Activated T-helper 1 cell treated with anti-CD3 and anti-CD28 coated beads, Interleukin-12 subunit alpha, Interleukin-12 subunit beta, Interleukin-2, Interleukin-4 antibody, amounts not matched to agents 30 ng/mL and 10 ng/mL and 1 ng/mL, durations not matched to agents 14 hours and 24 hours and 36 hours (primary cell): ENCODE measurements at places on chromosomes 5 and 9. TPM values are rescaled to one million over a fixed set of nuclear protein-coding genes. Genes with fewer than 3 reads are reported as not detected.

The ZNF462 gene
- total RNA-seq, result 0.16 and 0.39 TPM in 2 replicates

DNA sequence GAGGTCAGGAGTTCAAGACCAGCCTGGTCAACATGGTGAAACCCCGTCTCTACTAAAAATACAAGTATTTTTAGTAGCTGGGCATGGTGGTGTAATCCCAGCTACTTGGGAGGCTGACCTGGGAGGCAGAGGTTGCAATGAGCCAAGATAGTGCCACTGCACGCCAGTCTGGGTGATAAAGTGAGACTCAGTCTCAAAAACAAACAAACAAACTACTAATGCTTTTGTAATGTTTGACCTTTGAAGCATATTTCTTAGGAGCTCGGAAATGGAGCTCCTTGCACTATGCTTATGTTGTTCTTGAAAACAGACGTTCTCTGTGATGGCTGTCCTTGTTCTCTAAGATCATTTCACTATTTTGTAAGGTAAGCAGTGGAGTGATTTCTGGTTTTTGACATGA lies 6.0 kb downstream of the F2RL2 start:
- H3K36me3 ChIP-seq, result peaks cover 16% of the 10 kb centered on the region
- no peak overlapping the region for H3K4me3 ChIP-seq
- no peak overlapping the region for H3K27ac ChIP-seq
- DNase-seq, result no peak
- H3K27me3 ChIP-seq, result no peaks in the 10 kb centered on the region

- H3K4me3 ChIP-seq, result no peak overlapping the region
- H3K27me3 ChIP-seq, result no peaks in the 10 kb centered on the region
- DNase-seq, result no peak
- H3K4me1 ChIP-seq, result peaks cover 24% of the 10 kb centered on the region
These were observed 27.3 kb downstream of the ANP32B start for GRCh38 chr9:98010445-98010844.

The SPINK4 gene
- not detected in 2 replicates for total RNA-seq

DNA sequence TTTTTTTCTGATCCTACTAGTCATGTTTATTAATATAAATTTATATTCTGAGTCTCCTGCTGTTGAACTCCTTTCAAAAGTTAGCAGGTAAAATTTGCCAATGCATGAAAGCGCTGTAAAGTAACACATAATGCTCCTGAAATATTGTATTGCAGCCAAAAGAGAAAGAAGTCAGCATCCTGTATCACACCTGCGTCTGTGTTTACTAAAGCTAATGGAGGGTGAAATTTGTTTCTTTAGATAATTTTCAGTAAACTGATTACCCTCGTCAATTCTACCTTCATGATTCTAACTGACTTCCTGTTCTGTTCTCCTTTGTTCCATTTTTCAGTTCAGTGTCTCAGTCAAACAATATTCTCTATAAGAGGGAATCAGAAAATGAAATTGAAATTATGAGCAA lies 415.4 kb downstream of the CDH9 start:
- no peak overlapping the region for H3K27ac ChIP-seq
- H3K4me3 ChIP-seq, result no peak overlapping the region
- H3K4me1 ChIP-seq, result no peaks in the 10 kb centered on the region
- H3K27me3 ChIP-seq, result no peaks in the 10 kb centered on the region

The FOXD4L5 gene
- total RNA-seq, result 0.08 and 0.27 TPM in 2 replicates

- no peaks in the 10 kb centered on the region for H3K4me1 ChIP-seq
- peaks cover 17% of the 10 kb centered on the region for H3K27me3 ChIP-seq
- H3K27ac ChIP-seq, result no peak overlapping the region
- no peaks in the 10 kb centered on the region for H3K36me3 ChIP-seq
- no peak for DNase-seq
These were observed 73.2 kb upstream of the RAPGEF1 start for GRCh38 chr9:131813116-131813515.

The LCN9 gene
- not detected in 2 replicates for total RNA-seq

GRCh38 chr5:34719029-34719428 lies 62.9 kb downstream of the RAI14 start:
- H3K36me3 ChIP-seq, result no peaks in the 10 kb centered on the region
- no peak overlapping the region for H3K4me3 ChIP-seq
- H3K27me3 ChIP-seq, result peaks cover 5% of the 10 kb centered on the region
- no peak overlapping the region for H3K27ac ChIP-seq

- no peak for DNase-seq
- H3K4me3 ChIP-seq, result no peak overlapping the region
- H3K27ac ChIP-seq, result no peak overlapping the region
- no peaks in the 10 kb centered on the region for H3K4me1 ChIP-seq
- H3K27me3 ChIP-seq, result peaks cover 6% of the 10 kb centered on the region
These were observed 423.0 kb downstream of the DIRAS2 start for GRCh38 chr9:90219548-90220118.

The PCDHGA10 gene
- 0.10 and 0.13 TPM in 2 replicates for total RNA-seq

The MEIKIN gene
- total RNA-seq, result not detected in 2 replicates

DNA sequence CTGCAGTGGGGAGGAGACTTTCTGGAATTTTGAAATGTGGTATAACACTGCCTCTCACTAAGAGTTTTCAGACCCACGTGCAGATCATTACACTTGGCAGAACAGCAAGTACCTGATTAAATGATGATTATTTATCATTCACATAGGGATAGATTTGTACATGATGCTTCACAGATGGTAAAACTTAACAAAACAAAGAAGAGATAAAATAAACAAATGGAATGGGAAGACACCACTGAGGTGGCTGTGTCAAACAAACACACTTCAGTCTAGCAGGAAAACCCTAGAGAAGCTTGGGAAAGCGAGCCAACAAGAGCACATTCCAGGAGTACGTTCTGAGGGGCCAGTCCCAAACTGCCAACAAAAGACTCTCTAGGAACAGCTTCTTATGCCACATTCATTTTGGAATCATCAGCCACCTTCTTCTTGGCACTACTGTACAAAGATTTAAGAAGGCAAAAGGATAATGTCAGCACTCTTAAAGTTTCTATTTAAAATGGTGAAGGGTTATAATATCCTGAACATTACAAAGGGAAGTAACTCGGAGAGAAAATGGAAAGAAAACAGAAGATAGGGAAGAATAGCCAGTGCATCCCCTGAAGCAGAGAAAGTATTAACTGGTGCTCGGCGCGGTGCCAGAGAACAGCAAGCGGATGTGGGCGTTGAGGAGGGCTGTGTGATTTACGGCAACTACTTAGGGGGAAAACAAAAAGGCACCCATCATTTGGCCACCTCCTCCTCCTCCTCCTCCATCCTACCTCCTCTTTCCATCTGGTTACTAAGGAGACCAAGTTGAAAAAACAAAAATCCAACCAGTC lies 1.6 kb downstream of the MED27 start:
- peaks cover 49% of the 10 kb centered on the region for H3K4me1 ChIP-seq
- peaks cover 8% of the 10 kb centered on the region for H3K27me3 ChIP-seq
- H3K27ac ChIP-seq, result peak overlapping the region; percentile 94
- H3K4me3 ChIP-seq, result peak overlapping the region; percentile 98

DNA sequence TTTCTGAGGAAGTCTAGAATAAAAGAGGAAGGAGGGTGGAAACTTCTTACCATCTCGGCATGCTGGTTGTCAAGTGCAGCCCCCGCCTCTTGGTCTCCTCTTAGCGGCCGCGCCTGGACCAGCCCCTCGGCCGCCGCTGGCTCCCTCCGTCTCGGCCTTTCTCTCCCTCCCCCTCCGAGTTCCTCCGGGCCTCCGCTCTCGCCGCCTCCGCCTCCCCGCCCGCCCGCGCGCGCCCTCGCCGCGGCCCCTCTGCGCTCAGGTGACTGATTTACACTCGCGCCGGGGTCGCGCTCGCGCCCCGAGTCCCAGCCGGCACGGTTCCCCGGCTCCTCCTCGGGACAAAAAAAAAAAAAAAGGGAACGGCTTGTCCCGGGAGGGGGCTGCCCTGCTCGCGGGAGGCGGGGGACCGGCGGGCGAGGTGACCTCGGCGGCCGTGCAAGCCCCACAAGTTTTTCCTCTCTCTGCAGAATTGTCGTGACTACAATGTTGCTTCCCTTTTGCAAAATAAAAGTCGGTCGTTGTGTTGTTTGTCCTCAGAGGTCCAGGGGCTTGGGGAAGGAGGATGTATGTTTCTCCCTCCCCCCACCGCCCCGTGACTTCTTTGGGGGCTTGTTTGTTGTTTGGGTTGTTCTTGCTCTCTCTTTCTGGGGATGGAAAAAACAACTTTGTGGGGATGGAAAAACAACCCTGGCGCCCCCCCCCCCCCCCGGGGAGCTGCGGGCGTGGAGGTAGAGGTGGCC lies at the start of gene BNC2:
Gene BNC2 (minus strand): TSS at position 75 of the 740 bp plus-strand sequence. CDS start 22 bp downstream, at position 53.
- no peaks in the 10 kb centered on the region for H3K4me1 ChIP-seq
- peaks cover 38% of the 10 kb centered on the region for H3K27me3 ChIP-seq
- peak within 1 kb of the TSS; percentile 68 for H3K4me3 ChIP-seq
- H3K36me3 ChIP-seq, result no peaks in the 10 kb centered on the region

GRCh38 chr9:87107072-87107471 lies 159.8 kb upstream of the GAS1 start:
- peaks cover 4% of the 10 kb centered on the region for H3K27me3 ChIP-seq
- no peak for DNase-seq
- H3K27ac ChIP-seq, result no peak overlapping the region
- H3K4me1 ChIP-seq, result no peaks in the 10 kb centered on the region
- H3K36me3 ChIP-seq, result no peaks in the 10 kb centered on the region
- no peak overlapping the region for H3K4me3 ChIP-seq

- peaks cover 19% of the 10 kb centered on the region for H3K27me3 ChIP-seq
- H3K27ac ChIP-seq, result no peak overlapping the region
- no peaks in the 10 kb centered on the region for H3K4me1 ChIP-seq
- no peak for DNase-seq
- no peak overlapping the region for H3K4me3 ChIP-seq
These were observed 67.4 kb downstream of the ROR2 start for GRCh38 chr9:91882627-91883026.

The CYLC2 gene
- not detected in 2 replicates for total RNA-seq

DNA sequence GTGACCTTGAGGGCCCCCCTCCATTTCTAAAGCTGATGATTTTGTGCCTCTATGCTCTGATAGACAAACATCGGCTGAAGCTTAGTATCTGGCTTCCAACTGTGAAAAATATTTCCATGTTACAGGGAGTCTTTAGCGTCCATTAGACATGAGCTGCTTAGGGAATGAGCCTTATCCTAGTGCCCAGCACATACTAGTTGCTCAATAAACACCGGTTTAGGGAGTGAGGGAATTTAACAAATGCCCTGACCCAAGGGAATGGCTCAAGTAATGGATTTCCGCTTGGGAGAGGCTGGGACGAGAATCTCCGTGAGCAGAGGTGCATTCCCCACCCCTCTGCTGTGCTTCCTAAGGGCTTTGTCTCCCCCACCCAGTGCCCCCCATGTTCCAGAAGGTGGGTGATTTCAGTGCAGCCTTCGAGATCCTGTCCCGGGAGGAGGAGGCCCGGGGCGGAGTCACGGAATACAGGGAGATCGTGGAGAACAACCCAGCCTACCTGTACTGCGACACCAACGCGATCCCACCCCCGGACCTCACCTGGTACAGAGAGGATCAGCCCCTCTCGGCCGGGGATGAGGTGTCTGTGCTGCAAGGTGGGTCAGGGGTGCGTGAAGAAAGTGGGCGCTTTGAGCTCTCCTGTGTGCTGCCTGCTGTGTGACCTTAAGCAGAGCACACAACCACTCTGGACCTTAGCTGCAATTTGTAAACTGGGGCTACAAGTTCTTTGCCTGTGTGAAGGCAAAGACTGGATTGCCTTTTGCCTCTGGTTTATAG lies 65.7 kb upstream of the ASS1 start:
- H3K4me3 ChIP-seq, result no peak overlapping the region
- H3K4me1 ChIP-seq, result no peaks in the 10 kb centered on the region
- H3K27me3 ChIP-seq, result no peaks in the 10 kb centered on the region
- H3K36me3 ChIP-seq, result no peaks in the 10 kb centered on the region
- no peak overlapping the region for H3K27ac ChIP-seq

The ADCY2 gene
- total RNA-seq, result not detected in 2 replicates

- no peak overlapping the region for H3K27ac ChIP-seq
- H3K4me1 ChIP-seq, result peaks cover under 1% of the 10 kb centered on the region
- peaks cover 2% of the 10 kb centered on the region for H3K27me3 ChIP-seq
- H3K4me3 ChIP-seq, result no peak overlapping the region
- no peak for DNase-seq
These were observed 17.0 kb upstream of the CEP78 start for GRCh38 chr9:78218890-78219289.

DNA sequence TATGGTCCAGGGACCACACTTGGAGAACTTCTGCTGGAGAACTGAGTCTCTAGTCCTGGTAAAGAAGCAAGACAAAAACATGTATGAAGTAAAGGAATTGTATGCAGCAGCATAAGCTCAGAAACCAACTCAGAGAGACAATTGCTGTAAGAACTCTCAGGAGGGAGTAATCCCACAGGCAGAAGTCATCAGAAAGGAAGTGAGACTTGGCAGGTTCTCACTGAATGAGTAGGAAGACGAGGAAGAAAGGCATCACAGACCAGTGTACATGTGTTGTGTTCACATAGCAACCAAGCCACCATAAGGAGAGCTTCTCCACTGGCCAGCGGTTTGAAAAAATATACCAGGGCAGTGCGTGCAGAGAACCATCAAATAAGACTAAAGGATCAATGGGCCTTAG lies 57.9 kb upstream of the FST start:
- no peak overlapping the region for H3K27ac ChIP-seq
- peaks cover 10% of the 10 kb centered on the region for H3K27me3 ChIP-seq
- H3K4me1 ChIP-seq, result no peaks in the 10 kb centered on the region
- no peak for DNase-seq
- no peaks in the 10 kb centered on the region for H3K36me3 ChIP-seq

The PTPN3 gene
- total RNA-seq, result 6.6 TPM in 2 replicates

The OGN gene
- total RNA-seq, result not detected in 2 replicates

- H3K27me3 ChIP-seq, result no peaks in the 10 kb centered on the region
- no peak overlapping the region for H3K27ac ChIP-seq
- DNase-seq, result no peak
- no peaks in the 10 kb centered on the region for H3K36me3 ChIP-seq
- peaks cover 6% of the 10 kb centered on the region for H3K4me1 ChIP-seq
These were observed 65.5 kb upstream of the TAF11L2 start for GRCh38 chr5:17432569-17432968.

DNA sequence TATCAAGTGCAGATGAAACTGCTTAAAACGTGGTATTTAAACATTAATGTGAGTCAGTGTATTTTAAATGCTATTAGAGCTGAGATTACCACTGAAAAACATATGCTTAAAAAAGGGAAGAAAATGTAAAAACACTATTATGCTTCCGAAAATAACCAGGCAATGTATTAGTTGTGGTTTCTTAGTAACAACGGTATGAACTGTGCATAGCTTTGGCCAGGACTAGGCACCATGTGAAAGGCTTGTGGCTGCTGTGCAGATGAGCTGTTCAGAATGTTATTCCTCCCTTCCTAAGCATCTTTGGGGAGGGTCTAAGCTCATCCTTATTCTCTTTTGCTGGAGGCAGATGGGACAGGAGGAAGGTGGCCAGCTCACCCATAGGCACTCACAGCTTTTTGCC lies 84.9 kb downstream of the NTRK2 start:
- H3K4me1 ChIP-seq, result peaks cover 69% of the 10 kb centered on the region
- no peaks in the 10 kb centered on the region for H3K27me3 ChIP-seq
- peaks cover 2% of the 10 kb centered on the region for H3K36me3 ChIP-seq
- H3K4me3 ChIP-seq, result no peak overlapping the region
- no peak for DNase-seq

The NMUR2 gene
- total RNA-seq, result not detected in 2 replicates

- DNase-seq, result no peak
- no peak overlapping the region for H3K27ac ChIP-seq
- H3K4me1 ChIP-seq, result no peaks in the 10 kb centered on the region
- H3K36me3 ChIP-seq, result no peaks in the 10 kb centered on the region
- peaks cover 29% of the 10 kb centered on the region for H3K27me3 ChIP-seq
These were observed 159.8 kb downstream of the SLF1 start for GRCh38 chr5:94778299-94778698.

The SLC34A3 gene
- not detected in 2 replicates for total RNA-seq

The HMCN2 gene
- not detected in 2 replicates for total RNA-seq

GRCh38 chr9:129467004-129467588 lies 153.8 kb downstream of the C9orf50 start:
- H3K4me1 ChIP-seq, result peaks cover 20% of the 10 kb centered on the region
- H3K27me3 ChIP-seq, result peaks cover 5% of the 10 kb centered on the region
- no peak overlapping the region for H3K4me3 ChIP-seq
- no peak for DNase-seq
- H3K27ac ChIP-seq, result no peak overlapping the region
